ENCODE measurements at places on chromosomes 1 and 21. TPM values are rescaled to one million over a fixed set of nuclear protein-coding genes. Genes with fewer than 3 reads are reported as not detected.
A peak's percentile ranks its signal among the peaks of the same experiment; 100 is the strongest.

DNA sequence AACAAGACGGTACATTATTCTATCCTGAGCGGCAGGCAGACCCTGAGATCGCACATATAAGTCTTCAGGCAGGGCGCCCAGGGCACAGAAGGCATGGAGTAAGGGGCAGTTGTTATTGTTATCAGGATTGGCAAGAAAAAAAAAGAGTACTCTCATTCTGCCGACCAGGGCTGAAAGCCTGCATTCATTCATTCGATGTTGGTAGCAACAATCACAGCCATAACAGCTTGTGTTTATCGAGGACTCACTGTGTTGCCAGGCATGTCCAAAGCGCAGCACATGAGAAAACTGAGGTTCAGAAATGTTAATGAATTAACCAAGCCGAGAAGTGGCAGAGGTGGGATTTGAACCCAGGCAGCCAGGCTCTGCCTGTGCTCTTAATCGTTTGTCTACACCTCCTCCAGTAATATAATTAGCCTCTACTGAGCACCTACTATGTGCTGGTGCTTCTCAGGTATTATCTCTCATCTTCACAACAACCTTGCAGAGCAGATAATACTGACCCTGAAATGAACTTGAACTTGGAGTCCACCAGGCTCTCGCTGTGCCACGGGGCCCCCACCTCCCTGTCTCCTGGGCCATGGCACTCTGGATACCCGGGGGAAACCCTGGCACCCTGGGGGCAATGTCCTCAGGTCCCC, 56.2 kb downstream of the TAS1R2 start:
- DNase-seq = no peak

DNA sequence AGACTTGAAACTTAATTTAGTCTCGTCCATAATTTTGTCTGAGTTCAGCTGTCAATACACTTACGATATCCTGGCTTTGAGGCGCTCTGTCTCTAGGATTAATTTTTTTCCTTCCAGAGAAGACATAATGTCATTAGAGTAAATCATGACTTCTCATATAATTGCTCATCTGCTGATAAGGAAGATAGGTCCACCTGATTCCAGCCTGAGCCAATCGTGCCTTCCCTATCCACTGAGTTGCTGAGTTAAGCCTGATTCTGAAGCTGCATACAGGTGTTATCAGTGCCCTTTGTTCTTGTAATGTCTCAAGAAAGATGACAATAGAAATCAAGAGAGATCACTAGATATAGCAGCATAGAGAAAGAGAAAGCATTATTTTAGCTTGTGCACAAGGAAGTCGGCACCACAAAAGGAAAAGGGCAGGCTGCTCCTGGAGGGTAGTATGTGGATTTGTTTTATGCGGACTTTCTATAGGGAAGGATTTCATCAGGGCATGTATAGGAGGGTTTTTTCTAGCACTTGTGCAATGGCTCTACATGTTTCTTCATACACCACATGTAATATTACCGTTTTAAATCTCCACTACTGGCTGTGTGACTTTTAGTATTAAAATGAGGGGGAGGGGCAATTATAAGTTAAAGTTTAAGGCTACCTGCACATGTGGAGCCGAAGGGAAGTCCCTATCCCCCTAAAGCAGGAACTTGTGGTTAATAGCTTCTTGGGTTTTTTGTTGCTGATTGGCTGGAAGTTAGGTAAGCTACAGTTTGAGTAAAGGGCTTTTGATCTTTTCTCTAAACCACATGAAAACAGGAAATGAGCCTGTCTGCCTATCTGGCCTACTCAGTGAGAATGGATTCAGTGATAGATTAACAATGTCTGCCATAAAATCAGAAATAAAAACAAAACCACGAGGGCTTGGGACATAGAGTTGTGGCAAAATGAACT, 133.4 kb downstream of the PLPPR5 start:
- peak; percentile 40 for DNase-seq

DNA sequence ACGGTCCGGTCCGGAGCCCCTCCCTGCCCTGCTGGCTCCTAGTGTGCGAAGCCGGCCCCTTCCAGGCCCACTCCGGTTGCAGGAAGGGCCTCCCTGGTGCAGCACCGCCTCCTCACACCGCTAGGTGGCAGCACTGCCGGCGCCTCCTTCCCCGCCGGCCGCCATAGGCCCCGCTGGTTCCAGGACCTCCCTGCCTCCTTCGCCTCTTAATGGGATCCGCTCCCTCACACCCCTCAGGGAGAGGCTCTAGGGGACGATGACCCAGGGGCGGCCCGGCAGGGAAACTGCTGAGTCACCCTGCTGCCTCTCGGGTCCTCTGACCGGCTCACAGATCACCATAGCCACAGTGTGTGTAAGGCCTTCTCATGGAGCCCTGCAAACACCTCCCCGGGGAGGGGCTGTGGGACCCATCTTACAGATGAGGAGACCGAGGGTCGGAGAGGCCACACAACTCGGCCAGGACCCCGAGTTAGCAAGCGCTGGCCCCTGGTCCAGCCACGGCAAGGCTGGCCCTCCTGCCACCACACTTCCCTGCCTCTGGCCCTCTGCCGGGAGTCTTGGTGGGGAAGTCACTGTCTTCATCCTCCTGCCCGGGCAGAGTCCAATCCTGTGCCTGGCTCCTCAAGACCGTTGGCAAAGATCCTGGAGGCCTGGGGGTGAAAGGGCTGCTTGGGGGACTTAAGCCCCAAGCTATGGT, 1.6 kb upstream of the AJAP1 start:
- peak; percentile 62 for DNase-seq

PRRC2C gene
- total RNA-seq = 286 TPM

- DNase-seq = no peak
Measured at GRCh38 chr1:66563941-66564630, 30.1 kb downstream of the SGIP1 start.

DNA sequence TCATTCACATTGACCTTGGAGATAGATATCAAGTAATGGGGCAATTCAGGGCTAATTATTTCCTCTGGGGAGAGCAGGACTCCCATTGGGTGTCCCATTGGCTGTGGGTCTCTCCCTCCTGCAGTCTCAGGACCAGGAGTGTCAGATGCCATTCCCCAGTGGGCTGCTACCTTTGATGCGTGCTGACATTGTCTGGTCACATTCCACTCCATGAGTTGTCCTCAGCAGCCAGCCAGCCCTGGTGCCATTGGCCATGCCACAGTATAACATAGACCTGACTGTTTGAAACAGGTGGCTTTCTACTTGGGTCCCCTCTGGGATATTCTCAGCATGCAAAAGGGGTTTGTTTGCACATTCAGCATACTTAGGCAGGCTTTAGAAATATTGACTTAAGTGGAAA, 118.5 kb downstream of the MRPS6 start:
- DNase-seq = no peak

- no peak for DNase-seq
Measured at GRCh38 chr1:68506386-68506785, 9.5 kb upstream of the DEPDC1 start.

DNA sequence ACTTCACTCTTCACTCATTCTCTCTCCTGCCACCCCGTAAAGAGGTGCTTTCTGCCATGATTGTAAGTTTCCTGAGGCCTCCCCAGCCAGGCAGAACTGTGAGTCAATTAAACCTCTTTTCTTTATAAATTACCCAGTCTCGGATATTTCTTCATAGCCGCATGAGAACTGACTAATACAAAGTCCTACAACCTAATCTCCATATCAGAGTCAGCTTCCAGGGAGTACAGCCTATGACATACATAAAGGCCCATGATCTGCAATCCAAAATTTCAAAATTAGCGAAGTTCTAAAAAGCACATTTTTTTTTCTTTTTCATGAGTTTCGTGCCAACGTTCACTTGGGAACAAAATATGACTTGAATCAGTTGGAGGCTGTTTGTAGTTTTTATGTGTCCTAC, 256.9 kb upstream of the DUSP10 start:
- no peak for DNase-seq

- no peak for DNase-seq
Measured at GRCh38 chr1:17690906-17691634, 64.1 kb upstream of the ACTL8 start.

DNA sequence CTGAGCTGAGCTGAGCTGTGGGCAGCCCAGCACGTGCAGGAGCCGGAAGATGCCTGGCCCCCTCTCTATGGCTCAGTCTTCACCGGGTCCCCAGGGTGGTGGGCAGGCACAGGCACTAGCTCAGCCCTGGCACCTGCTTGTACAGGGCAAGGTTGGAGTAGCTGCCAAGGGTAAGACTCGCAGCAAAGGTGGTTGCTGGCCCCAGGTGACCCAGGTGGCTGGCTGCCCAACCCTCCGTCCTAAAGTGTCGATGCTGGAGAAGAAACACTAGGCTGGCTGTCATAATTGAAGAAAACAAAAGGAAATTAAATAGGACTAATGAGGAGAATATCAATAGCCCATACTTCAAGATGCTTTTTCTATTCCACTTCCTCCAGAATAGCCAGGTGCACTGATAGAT, 77.1 kb upstream of the ACTL8 start:
- DNase-seq = no peak

DNA sequence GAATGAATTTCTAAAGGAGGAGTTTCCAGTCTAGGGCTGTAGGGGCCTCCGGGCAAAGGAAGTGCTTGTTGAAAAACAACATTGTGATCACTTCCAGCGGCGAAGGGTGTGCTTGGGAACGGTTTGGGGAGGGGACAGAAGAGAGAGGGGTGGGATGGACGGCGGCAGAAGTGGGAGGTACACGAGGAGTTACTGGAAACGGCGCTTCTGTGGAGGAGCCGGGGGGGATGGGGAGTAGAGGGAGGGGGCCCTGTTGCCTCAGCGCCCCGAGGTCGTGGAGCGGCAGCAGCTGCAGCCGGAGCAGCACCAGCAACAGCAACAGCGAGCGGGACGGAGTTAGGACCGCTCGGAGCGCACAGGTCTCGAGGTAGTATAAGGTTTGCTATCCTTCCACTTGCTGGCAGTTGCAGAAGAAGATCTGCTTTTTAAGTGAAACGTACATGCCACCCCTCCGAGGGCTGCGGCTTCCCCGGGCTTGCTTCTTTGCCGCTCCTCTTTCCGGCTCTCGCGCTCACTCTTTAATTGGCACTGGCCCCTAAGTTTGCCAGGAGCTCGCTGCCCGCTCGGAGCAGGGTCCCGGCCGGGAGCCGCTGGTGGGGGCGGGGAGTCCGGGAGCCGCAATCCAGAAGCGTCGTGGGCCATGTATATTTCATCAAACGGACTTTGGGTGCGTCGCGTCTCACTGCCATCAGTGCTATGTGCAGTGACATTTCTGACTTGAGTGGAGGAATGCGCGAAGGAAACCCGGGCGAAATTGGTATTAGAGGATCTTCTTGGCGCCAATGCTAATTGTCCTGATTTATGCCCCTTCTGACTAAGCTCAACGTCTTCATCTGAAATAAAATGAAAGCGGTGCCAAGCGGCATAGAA, 771 bp upstream of the NTNG1 start:
- DNase-seq = peak; percentile 20

GRCh38 chr1:151991663-151992302, 1.9 kb downstream of the S100A10 start:
- DNase-seq = no peak

GRCh38 chr1:212428496-212428895, 4.2 kb upstream of the NENF start:
- no peak for DNase-seq

RGS16 gene
- 73.3 TPM for total RNA-seq
